Stimulated activated CD8-positive, alpha-beta memory T cell treated with anti-CD3 and anti-CD28 coated beads, Interleukin-12 subunit alpha, Interleukin-12 subunit beta, amount 100 ng/mL, for 1 hour (primary cell): ENCODE measurements at places on chromosomes 5 and 9.

- DNase-seq = no peak
These were observed 29.3 kb downstream of the TLR4 start for GRCh38 chr9:117733465-117733864.

DNA sequence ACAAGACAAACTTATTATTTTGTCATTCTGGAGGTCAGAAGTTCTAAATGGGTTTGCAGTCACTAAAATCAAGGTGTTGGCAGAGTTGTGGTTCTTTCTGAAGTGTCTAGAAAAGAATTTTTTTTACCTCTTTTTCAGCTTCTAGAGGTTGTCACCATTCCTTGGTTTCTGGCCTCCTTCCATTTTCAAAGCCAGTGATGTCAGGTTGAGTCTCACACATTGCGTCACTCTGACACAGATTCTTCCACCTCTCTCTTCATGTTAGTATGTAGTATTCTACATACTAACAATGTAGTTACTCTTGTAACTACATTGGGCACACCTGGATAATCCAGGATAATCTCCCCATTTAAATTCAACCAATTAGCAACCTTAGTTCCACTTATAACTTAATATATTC is 290.3 kb downstream of the RFX3 start:
- no peak for DNase-seq

DNA sequence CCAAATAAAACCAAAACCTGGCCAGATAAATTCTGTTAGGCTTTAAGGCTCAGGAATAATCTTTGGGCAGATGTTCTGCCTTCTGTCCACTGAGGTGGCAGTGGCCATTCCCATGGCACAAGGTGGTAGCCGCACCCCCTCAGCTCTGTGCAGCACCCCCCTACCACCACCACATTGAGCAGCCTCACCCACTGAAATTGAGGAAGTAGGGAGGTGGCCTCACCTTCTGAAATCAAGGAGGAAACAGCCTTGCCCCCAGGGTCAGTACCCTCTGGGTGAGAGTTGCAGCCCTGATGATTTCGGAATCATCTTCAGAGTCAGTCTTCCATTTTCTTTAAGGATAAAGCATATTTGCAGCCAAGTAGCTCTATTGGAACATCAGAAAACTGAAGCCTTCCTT is 204.8 kb upstream of the PIK3R1 start:
- no peak for DNase-seq

DNA sequence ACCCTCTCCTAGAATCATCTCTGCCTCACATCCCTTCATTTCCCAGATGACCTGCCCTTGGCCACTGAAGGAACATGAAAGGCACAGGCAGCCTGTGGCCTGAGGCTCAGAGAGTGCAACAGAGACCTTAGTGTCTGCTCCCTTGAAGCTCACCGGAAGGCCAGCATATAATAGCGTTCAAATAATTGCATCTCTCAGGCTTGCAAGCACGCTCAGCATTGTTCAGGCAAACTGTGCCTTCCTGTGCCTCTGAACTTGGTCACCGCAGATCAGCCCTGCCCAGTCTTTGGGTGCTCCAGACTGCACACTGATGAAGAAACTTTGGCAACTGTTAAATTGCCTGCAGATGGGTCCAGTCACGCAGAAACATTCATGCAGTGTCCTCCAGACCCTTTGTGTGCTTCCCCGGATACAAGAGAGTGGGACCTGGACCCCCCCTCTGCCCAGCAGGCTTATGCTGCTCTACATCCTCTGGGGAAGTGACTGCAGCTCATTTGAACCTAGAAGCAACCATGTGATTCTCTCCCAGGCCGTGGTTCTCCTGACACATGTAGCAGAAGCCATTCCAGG is 216.0 kb upstream of the ANKRD55 start:
- DNase-seq = no peak

DNA sequence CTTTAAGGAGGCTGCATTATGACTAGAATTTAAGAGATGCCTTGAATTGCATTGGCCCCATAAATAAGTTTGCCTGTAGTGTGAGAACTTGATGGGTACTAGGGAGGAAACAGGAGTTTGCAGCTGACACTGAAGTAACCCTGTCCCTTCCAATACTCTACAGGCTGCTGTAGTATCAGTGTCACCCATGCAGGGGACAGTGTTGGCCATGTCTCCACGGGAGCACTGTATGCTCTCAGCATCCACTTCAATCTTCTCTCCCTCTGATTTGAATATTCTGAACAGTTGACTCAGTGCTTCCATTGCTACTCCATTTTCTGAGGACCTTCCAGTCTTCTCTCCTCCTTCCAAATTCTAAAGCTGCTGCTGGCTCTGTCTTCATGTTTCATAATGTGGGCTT is 11.4 kb upstream of the IFNA14 start:
- no peak for DNase-seq

DNA sequence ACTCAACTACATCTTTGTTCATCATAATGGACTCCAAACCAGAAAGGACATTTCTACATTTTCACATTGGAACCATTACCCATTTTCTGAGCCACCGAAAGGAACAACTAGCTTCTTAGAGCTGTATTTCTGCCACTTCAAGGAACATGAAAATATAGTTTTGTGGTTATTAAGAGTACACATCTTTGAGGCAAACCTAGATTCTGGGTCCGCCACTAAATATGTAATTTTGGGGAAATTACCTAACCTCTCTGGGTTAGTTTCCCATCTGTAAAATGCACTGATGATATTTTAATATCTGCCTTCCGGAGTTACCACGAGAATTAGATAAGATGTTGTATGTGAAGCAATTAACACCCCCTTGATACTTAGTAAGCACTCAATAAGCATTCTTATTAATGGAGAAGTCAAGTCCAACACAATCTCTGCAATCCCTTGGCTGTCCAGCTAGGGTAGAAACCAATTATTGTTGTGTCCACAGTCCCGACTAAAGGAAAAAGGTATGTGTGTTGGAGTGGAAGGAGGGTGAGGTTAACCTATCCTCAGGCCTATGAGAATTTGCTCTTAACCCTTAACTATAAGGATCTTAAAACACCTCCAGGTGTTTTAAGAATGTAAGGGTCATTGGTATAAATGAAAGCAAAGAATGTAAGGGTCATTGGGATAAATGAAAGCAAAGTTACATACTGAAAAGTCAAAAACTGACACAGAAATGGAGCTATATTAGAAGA is 94.0 kb upstream of the PTGER4 start:
- DNase-seq = no peak

DNA sequence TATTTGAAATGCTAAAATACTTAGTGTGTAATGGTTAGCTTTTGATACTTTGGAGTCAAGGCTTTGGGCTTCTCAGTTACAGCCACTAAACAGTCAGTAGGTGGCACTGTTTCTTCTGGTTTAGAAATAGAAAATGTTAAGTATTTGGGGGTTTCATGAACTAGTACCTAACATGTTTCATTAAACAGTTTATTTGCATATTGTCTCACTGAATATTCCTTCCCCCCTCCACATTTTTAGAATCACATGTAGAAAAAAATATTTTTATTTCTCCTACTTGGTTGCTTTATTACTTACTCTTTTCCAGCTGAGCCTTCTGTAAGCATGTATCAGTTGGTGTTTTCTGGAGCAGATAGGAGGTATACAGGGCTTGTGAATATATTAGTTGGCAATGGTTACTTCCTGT is 48.0 kb downstream of the IPO11 start:
- no peak for DNase-seq

DNA sequence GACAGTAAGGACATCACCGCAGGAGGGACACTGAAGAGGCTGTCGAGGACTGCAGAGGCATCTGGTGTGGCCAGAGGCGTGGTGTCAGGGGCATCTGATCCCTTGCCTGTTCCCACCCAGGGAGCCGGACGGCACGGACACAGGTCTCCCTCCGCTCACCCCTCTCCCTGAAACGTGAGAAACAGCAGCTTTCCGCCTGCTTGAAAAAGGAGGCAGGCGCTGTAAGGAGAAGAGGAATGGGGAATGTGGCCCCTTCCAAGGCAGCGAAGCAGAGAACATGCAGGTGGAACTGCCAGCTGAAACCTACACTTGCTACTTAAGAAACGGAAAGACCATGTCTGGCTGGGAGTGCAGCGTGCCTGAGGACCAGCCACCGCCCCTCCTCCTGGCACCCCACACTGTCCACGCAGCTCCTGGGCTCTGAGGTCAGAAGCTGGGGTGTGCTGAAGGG is 176.2 kb downstream of the GAPVD1 start:
- DNase-seq = no peak

DNA sequence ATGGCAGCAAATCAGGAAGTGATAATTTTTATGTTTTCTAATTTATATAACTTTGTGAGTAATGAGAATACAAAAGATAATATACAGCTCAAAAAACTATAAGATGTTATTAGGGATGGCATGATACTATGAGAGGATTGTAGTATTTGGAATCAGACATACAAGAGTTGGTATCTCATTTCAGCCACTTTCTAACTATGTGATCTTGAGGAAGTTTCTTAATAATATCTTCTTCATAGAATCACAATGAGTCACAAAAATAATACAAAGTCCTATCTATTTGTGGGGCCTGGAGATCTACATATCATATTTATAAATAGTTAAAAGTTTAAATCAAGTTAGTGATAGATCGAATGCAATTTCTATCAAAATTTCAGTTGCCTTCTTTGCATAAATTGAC is 23.7 kb upstream of the TMED7 start:
- DNase-seq = no peak

DNA sequence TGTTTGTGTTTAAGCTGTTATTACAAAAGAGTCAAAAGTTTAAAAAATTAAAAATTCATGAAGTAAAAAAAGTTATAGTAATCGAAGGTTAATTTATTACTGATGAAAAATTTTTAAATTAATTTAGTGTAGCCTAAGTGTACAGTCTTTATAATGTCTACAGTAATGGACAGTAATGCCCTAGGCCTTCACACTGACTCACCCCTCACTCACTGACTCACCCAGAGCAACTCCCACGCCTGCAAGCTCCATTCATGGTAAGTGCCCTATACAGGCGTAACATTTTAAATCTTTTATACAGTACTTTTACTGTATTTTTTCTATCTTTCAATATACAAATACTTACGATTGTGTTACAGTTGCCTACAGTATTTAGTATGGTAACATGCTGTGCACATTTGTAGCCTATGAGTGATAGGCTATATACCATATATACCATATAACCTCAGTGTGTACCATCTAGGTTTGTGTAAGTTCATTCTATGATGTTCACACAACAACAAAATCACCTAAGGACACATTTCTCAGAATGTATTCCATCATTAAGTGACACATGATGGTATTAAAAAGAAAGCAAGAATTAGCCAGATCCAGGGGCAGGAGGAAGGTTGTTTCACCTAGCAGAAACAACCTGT is 40.1 kb downstream of the DCAF10 start:
- DNase-seq = no peak

DNA sequence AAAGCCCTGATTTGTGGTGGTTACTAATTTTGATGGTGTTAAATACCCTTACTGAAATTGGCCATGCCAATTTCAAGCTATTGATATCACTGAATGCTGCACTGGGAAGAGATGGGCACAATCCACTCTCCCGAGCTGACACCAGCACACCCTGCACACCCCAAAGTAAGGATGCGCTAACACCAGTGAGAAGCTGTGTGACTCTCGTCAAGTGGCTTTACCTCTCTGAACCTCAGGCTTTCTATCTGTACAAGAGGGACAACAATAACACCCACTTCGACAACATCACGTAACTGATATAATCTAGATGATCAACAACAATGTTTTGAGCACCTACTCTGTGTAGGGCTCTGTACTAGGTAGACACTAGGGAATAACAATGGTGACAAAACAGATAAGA is 8.0 kb upstream of the AKNA start:
- no peak for DNase-seq

DNA sequence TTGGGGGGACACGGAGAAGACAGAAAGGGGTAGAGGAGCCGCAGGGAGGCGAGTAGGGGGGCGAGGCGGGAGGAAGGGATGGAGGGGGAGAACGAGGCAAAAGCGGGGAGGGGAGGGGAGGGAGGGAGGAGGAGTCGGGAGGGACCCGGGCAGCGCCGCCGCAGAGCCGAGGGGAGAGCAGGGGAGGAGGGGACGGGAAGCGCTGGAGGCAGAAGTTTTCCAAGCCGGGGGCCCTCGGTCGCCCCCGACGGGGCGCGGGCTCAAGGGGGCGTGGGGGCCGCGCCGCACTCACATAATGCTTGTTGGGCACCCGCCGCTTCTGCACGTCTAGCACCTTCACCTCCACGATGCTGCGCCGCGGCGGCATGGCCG is 353 bp downstream of the SH3PXD2B start:
- DNase-seq = no peak

DNA sequence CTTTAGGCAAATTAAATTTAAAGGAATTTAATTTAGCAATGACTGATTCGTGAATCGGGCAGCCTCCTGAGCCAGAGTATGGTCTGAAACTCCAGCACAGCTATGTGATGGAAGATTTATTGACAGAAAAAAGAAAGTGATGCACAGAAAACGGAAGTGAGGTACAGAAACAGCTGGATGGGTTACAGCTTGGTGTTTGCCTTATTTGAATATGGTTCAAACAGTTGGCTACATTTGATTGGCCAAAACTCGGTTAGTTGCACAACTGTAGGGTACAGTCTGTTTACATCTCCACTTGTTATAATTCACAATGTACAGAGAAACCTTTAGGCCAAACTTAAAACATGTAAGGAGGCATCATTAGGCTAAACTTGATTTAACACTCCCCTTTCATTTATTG is 1716.1 kb upstream of the C9orf72 start:
- DNase-seq = no peak

- no peak for DNase-seq
These were observed 53.7 kb downstream of the TLE1 start for GRCh38 chr9:81635521-81636254.

DNA sequence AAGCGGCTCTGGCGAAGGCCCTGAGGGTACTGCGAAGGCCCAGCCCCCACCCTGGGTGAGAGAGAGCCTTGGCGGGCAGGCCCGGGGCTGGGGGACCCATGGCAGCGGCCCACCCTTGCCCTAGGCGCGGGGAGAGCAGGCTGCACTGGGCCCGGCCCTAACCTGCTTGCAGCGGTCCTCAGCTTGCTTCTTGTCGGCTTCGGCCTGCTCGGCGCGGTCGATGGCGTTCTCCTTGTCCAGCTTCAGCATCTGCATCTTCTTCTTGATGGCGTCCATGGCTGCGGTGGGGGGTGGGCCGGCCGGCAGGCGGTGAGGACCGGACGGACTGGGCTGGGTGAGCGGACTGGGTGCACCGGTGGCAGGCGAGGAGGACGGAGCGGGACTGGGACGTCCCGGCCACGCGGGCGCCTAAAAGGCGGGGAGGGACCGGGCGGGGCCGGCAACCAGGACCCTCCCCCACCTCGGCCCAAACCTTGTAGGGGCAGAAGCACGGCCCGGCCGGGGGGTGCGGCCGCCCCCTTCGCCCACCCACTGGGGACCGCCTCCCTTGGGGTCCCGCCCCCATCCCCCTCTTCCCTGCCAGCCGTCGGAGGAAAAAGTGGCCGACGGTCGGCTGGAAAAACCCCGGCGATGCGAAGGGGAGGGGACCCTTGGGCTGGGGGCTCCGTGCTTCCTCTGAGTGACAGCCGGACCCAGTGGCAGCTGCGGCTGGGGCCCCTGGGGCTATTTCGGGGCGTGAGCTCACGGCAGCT is at the start of gene TPM2:
Gene TPM2 (minus strand): TSS at position 384 of the 752 bp plus-strand sequence. CDS start 108 bp downstream, at position 276.
- DNase-seq = no peak

GRCh38 chr9:119302988-119303698 is 66.1 kb downstream of the BRINP1 start:
- no peak for DNase-seq
